ENCODE measurements at places on chromosomes 4 and X.

DNA sequence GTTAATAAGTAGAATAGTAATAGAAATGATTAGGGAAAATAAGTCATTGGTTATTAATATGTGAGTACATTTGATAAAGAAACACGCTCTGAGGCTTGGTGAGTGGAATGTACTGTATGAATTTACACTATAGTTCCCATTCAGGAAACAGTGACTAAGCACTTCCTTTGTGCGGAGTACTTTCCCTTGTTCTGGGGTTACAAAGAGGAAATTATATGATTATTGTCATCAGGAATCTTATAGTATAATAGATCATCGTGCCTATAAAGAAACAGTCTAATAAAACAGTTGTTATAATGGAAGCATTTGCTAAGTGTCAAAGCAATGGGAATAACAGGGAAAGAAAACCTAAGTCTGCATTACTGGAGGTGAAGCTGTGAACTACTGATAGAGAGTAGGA is 138.0 kb downstream of the RPA4 start:
- DNase-seq = peak; percentile 19

DNA sequence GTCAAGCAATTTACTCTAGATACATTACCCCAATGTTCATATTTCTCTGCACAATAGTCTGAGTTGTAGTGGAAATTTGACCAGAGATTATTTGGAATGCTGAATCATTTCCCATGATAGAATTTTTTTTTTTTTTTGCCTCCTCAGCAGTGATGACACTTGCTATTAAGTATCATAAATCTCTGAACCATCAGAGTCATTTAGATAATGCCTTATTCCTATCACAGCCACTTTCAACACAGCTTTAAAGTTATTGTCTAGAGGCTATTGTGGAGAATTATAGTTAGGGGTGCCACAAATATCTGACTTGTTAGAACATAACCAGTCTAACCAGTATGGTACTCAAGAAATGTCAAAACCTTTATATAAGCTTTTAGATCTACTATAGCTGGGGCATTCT is 79.8 kb downstream of the LCORL start:
- DNase-seq = peak; percentile 2

DNA sequence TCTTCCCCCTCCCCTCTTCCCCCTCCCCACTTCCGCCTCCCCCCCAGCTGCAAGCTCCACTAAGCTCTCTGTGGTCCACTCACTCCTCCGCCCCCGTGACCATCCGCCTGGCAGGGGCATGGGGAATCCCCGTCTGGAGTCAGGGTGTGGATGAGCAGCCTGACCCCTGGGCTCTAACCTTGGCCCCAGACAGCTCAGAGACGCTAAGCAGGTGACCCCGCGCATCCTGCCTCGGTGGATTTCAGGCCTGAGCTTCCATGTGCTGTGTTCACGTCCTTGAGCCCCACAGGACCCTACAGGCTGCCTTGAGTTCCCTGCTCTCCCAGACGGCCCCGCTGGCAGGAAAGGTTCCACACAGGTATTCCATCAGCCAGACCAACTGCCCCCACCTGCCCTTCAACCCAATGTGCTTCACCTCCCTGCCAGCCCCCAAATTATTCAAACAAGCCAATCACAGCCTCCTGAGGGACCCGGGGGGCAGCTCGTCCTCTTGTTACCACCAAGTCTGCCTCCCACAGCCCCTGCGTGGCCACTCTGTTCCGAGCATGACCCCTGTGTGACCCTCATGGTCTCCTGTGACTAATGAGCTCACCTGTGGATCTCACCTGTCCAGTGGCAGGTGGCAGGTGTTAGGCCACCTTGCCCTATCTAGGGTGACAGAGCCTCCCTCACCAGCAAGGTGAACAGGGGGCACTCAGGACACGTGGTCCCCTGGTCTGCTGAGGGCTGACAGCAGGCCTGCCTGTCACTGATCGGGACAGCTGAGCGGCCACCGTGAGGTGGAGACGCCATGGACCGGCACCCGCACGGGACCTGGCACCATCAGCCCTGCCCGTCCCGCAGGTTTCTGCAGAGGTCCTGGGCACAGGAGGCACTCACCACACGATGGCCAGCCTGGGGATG is 73.2 kb upstream of the MXD4 start:
- no peak for DNase-seq

- no peak for DNase-seq
Observed at GRCh38 chr4:48343551-48343950, 2.2 kb downstream of the SLAIN2 start.

- DNase-seq = no peak
Observed at GRCh38 chr4:54726907-54727306, 69.2 kb downstream of the KIT start.

DNA sequence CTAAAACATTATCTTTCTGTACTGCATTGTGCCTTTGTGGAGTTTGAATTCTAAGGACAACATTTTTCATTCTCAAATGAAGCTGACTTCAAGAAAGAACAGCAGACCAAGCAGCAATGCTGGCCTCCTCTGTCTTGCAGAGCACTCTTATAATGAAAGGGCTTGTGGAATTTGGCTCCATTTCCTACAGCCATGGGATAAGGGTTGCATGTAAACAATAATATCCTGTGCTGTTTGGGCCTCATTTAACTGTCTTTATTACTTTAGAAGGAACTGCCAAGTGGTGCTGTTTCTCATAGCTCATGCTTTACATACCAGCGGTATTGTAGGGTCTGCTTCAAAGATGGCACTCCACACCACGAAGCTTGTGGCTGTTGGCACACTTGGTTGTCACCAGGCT is 111.4 kb upstream of the EOLA2 start:
- DNase-seq = no peak

- no peak for DNase-seq
Observed at GRCh38 chr4:156811286-156811685, 160.3 kb downstream of the PDGFC start.

DNA sequence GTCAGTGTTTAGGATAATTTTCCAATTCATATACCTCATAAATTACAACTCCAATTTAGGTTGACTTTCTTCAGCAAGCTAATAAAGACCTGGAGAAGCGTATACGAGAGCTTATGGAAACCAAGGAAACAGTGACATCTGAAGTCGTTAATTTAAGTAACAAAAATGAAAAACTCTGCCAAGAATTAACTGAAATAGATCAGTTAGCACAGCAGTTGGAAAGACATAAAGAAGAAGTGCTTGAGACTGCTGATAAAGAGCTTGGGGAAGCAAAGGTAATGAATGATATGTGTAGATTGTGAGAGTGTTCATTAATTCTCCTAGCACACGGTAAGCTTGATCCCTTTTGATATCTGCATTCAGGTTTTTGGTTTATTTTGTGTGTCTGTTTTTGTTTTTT is 16.8 kb downstream of the CEP135 start:
- DNase-seq = no peak

GRCh38 chr4:86626066-86626465 is 32.0 kb downstream of the PTPN13 start:
- DNase-seq = no peak

DNA sequence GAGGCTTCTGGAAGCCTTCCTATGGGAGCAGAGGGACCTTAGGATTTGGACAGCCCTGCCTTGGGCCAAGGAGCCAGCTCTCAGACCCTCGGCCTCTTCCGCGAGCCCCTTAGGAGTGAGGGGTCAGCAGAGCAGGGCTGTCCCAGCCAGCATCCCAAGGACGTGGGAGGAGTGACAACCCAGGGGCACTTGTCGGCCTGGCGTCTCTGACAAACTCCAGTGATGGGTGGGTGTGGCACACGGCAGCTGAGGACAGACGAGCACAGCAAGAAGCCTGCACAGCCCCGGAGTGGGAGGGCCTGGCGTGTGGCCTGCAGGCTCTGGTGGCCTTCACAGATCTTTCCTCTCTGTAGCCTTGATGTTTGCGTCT is 11.6 kb upstream of the TNIP2 start:
- DNase-seq = no peak

DNA sequence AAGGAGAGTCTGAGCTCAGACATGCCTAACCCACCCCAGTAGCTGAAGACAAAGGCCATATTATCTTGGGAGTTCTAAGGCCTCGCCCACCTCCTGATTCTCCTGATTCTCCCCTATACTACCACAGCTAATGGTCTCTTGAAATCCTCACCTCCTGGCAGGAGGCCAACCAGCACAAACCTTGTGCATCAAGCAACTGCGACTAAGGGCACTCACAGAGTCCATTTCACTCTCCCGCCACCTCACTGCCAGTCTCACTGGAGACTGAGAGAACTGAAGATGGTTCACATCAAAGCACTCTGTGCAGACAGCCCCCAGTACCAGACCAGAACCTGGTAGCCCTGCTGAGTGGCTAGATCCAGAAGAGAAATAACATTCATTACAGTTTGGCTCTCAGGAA is 102.1 kb upstream of the KLF8 start:
- DNase-seq = no peak

DNA sequence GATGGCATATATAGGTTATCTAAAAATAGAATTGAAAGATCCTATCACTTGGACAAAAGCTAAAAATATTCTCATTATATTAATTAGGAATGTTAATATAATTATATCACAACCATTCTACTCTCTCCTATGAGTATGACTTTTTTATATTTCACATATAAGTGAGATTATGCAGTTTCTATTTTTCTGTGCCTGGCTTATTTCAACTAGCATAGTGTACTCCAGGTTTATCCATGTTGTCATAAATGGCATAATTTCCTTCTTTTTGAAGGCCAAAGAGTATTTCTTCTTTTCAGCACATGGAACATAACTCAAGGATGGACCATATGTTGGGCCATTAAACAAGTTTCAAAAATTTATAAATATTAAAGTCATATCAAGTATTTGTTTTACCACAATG is 421.2 kb upstream of the CTSO start:
- DNase-seq = no peak

DNA sequence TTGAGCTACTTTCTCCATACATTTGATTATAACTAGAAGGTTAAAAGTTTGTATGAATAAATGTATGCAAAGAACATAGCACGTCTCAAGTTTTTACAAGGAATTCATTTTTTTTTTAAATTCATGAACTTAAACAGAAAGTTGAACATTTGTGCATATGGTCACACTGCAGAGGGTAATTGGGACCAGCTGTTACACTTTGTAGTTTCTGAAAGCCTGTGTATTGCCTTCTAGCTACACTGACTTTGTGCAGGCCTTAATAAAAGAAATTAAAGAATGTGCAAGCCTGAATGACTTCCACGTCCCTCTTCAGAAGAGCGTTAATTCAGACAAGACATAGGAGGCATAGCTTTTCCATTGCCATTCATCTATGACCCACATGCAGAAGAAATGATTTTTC is 153.1 kb upstream of the PCDH18 start:
- no peak for DNase-seq

GRCh38 chr4:147863808-147864472 is 132.1 kb downstream of the ARHGAP10 start:
- DNase-seq = no peak

DNA sequence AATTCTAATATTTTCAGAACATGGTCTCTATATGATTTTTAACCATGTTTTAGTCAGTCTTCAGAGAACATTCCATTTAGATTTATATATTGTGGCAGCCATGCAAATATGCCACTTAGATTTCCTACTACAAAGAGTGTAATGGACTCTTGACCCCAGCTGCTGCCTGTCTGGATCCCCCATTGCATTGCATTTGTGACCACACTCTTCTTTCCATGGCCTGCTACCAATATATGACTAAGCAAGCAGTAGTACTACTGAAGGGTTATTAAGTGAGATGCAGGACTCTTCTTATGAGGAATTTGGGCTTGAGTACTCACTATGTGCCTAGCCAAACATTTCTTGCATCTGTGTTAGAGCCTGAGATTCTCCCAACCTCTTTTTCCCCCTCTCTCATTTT is 306.8 kb downstream of the PDHA2 start:
- DNase-seq = no peak

DNA sequence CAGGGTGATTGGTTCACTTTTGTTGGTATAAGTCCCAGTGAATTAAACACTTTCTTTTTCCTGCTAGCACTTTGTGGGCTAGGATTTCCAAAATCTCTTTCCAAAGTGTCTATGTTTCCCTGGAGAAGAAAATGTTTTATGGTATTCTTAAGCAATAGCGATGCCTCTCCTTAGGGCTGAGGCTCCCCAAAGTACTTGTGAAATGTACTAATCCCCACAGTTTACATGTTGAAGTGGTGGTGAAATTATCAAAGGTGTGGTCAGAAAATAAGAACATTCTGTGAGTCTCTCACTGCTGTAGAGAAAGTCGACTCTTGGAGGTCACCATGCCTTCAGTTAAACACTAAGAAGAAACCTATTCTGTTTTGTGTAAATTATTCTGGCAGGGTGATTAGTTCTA is 51.5 kb upstream of the AMELX start:
- DNase-seq = no peak

DNA sequence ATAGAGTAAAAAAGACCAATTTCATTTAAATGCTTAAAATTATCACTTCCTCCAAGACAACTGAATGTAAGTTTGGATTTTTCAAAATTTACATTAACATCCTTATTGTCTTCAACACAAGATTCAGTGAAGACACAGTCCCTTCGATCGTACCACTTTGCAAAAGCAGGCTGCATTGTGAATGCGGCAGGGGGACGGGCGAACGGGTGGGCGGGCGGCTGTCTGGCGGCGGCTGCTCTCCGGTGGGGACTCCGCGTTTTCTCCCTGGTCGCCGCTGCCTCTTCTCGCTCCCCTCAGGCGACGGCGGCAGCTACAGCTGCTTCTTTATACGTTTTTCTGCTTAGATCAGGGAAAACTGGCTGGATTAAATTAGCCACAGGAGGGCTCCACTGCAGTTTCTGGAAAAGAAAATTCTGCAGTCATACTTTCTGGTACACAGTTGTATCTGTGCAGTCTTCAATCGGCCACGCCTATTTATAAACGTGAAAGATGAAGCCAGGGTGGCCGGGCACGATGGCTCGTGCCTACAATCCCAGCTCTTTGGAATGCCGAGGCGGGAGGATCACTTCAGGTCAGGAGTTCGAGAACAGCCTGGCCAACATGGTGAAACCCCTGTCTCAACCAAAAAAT is 33.9 kb upstream of the HPF1 start:
- DNase-seq = no peak

GRCh38 chrX:10578527-10578926 is 41.9 kb downstream of the MID1 start:
- no peak for DNase-seq

GRCh38 chrX:48834383-48834709 is 1.1 kb downstream of the PCSK1N start:
- DNase-seq = no peak

- no peak for DNase-seq
Observed at GRCh38 chr4:52358883-52359321, 300.2 kb downstream of the USP46 start.

- no peak for DNase-seq
Observed at GRCh38 chrX:3576886-3577501, 136.5 kb downstream of the PRKX start.

GRCh38 chr4:173365359-173365996 is 5.3 kb upstream of the SAP30 start:
- DNase-seq = no peak

GRCh38 chrX:88944661-88945060 is 197.6 kb downstream of the CPXCR1 start:
- no peak for DNase-seq

GRCh38 chrX:137178392-137178791 is 144.6 kb upstream of the GPR101 start:
- DNase-seq = no peak

DNA sequence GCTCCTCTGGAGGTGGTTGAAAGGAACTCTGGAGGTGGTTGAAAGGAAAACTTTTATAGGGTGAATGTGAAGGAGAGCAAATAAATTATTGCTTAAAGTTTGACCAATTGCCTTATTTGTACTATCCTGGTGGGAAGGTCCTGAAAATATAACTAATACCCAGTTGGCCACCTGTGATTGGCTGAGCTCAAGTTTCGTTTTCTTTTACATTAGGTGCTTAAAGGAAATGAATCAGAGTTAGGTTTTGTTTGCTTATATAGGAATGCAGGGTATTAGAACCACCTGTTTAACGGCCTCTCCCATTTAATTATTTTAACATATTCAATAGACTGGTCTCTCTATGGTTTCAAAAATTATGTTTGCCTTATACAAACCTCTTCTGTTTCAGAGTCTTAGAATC is 497.6 kb downstream of the PRR32 start:
- no peak for DNase-seq

Measured in pulmonary artery endothelial cell (primary cell).